Stimulated activated CD4-positive, alpha-beta T cell treated with anti-CD3 and anti-CD28 coated beads, TNF-alpha, amount 100 ng/mL, for 24 hours (primary cell): ENCODE measurements at places on chromosomes 5 and 9.

- no peak for DNase-seq
Observed at GRCh38 chr5:144882739-144883283, 712.1 kb downstream of the KCTD16 start.

GRCh38 chr5:164680216-164680615, 1174.8 kb downstream of the MAT2B start:
- DNase-seq, result no peak

DNA sequence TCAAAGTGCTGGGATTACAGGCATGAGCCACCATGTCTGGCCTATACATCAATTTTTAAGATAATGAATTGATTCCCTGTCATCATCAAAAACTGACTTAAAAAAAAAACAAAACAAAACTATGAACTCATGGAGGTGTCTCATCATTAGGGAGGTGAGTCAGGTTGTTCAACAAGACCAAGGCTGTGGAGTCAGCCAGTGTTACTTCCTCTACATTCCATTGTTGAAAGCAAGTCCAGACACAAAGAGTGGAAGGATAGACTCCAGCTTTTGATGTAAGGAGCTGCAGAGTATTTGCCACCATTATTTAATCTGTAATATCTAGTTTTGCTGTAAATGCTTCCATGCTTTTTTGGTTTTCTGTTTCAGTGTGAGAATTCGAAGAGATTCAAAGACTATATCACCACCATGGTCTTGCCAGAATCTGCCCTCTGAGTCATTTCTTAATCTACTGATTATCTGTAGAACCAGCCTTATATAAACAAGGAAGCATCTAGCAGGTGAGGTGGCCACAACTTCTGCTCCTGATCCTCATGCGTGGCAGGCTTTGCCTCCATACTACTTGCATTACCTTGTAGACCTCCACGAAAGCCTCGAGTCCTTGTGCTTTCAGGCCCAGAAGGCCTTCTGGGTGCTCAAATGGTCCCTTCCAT, 156.1 kb downstream of the FGF1 start:
- no peak for DNase-seq

DNA sequence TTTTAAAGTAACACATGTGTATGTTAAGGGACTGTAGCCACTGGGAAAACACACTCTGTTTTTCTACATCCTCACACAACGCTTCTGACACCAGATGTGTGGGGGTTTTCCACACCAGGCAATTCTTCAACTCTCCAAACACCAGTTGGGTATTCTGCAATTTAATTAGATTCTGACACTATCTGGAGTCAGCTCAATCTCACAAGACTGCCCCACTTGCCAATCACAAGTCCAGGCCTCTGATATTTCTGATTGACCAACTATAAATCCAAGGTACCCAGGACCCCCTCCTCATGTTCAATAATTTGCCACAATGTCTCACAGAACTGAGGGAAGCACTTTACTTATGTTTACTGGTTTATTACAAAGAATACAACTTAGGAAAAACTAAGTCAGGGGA, 60.5 kb upstream of the CTXN3 start:
- DNase-seq, result no peak

DNA sequence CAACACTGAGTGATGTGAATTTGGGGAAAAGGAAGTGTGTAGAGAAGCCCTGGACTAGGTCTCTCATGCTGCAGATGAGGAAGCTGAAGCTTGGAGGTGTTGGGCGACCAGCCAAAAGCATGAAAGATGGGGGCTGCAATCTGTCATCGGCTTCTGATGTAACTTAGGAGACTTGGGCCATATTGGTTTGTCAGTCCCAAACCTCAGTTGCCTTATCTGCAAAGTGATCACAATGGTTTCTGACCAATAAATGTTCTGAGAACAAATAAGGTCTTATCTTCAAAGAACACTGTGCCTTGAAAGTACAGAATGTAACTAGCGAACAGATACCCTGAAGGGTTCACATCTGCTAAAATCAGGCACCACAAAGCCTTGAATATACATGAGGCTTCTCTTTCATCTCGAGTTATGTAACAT, 198.4 kb upstream of the NR3C1 start:
- no peak for DNase-seq

- no peak for DNase-seq
Observed at GRCh38 chr5:35919191-35919590, 19.2 kb downstream of the CAPSL start.

DNA sequence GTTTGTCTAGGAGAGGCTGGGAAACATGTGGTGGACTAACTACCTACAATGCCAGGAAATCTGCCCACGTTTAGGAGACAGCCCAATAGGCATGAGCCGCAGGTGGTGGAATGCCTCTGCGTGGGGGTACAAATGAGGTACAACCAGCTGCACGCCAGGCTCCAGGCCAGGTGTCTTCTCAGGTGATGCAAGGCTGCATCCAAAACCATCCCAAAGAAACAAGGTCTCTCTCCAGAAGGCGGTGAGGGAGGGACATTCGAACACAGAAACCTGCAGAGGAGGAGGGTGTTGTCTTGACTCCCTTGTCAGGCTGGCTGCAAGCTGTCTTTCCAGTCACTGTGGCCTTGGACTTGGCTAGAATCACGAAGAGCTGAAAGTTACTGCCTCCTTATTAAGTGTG, 11.6 kb downstream of the ANKH start:
- DNase-seq, result no peak

- peak; percentile 31 for DNase-seq
Observed at GRCh38 chr5:134466241-134467069, 54.8 kb upstream of the CDKN2AIPNL start.

DNA sequence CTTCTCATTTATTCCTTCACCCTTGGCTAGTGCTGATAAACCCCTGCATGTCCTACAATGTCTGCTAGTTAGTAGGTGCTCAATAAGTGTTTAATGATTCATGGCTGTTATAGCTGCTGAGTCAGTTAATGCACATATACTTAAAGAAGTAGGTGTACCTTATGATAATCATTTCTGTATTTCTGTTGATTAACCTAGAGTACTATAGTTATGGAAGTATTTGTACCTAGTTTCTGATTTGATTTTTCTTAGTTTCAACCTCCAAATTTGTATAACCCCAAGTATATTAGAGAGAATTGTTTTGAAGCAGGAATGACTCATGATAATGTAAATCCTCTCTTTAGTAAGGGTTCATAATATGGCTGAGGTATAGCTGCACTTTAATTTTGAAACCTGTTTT, 8.9 kb downstream of the SMAD5 start:
- DNase-seq, result no peak

DNA sequence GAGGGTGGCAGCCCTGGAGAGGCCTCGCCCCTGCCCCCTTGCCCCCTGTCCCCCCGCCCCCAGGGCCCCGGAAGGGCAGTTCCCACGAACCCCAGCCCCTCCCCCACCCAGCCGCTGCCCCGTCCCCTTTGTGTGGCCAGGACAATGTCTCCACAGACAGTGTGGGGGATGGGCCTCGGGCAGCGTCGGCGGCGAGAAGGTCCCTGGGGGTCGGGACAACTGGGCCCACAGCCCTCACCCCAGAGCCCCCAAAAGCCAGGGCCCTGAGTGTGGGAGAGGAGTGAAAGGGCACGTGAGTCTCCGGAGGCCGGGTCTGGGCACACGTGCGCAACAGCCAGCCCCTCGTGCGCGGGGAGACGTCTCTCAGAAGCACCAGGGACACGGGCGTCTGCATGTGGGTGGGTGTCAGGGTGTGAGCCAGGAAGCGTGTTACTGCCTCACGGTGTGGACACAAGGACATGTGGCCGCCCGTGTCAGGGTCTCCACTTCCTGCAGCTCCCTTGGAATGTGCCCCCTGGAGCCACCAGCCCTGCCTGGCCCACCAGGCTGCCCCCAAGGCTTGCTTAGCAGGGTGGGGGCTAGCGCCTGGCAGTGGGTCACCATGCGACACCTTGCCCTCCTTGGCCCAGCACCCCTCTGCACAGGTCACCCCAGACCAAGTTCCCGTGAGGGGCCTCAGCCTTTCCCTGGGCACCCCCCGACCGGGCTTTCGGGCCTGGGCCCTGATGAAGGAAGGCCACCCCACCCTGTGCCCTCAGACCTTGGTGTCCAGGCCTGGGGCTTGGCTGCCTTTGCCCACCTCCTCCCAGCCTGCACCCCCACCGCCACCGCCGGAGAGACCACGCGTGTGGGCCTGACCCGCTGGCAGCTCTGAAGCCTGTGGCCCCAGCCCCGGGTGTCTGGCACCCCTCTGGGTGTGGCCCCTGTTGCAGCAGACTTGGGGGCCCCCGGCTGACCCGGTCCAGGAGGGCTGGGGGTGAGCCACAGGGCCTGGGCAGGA, 12.8 kb upstream of the NRARP start:
- DNase-seq, result no peak
